ENCODE measurements at places on chromosomes 2 and 18.

- DNase-seq = no peak
Observed at GRCh38 chr2:24332791-24333540, 27.4 kb downstream of the ITSN2 start.

DNA sequence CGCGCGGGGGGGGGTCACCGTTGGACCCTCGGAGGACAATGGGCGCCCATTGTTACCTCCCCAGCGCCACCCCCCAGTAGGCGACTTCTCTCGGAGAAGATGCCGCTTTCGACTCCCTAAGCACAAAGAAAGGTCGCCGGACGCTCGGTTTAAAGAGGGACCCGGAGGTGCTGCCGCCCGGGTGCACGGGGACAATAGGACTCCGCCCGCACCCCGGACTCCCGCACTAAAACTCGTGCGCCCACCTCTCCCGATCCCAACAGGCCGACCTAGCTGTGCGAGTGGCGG is 318 bp upstream of the CDC42EP3 start:
- DNase-seq = peak; percentile 68

GRCh38 chr2:231455222-231455621 is 9.1 kb downstream of the NCL start:
- DNase-seq = peak; percentile 34

DNA sequence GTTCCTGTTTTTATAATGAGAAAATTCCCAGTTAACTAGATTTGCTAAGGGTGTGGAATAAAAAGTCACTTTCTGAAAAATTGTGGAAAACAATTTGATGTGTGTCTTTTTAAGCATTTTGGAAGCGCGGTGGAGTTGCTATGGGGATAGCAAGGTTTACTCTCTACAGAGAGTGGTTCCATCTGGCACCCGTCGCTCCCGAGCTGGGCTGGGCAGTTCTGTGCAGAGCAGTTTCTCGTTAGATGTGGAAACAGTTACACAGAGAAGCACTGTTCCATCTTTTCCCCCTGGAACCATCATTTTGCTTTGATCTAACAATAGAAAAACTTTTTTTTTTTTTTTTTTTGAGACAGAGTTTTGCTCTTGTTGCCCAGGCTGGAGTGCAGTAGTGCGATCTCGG is 17.4 kb downstream of the LDLRAD4 start:
- DNase-seq = peak; percentile 82

DNA sequence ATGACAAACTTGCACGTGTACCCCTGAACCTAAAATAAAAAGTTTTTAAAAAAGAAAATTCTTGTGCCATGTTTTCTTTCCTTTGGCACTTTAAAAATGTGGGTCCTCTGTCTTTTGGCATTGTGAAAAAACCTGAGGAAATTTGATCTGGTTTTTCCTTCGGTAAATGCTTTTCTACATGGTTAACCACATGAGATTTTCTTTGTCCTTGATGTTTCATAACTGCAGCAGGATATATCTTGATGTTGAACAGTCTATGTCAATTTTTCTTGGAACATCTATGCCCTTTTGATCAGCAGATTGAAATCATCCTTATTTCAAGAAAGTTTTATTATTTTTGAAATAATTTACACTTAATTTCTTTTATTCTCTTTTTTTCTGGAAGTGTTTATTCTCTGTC is 109.1 kb downstream of the TMEM17 start:
- no peak for DNase-seq

GRCh38 chr2:236939271-236939670 is 146.4 kb upstream of the COPS8 start:
- DNase-seq = no peak

DNA sequence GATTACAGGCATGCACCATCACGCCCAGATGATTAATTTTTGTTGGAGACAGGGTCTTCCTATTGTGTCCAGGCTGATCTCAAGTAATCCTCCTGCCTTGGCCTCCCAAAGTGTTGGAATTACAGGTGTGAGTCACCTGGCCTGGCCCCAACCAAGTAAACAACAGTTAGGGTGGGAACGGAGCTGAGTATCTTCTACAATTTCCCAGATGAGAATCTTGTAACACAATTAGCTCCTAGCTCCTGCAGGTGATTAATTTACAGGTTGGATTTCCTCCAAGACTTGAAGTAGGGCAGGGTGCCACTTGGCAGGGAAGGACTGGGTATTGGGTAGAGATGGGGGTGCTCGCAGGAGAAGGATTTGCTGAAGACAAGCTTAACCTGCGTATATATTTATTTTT is 17.8 kb downstream of the NLRC4 start:
- DNase-seq = no peak

DNA sequence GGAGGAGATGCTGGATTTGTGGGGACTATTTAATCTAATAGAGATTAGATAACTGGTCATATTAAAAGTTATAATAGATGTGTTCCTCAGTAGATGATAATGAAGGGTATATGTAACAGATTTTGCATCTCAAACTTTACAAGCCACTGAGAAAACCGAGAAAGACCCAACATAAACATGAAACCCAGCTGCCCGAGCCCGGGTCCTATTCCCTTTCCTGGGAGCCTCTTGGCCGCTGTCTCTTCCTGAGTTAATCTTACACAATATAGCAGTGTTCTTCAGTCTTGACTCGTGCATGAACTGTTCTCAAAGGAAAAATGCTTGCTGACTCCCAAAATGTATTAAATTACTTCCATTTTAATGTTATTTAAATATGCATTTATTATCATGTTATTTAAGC is 94.5 kb downstream of the COPS8 start:
- no peak for DNase-seq

- no peak for DNase-seq
Observed at GRCh38 chr2:148578493-148578884, 66.1 kb upstream of the EPC2 start.

DNA sequence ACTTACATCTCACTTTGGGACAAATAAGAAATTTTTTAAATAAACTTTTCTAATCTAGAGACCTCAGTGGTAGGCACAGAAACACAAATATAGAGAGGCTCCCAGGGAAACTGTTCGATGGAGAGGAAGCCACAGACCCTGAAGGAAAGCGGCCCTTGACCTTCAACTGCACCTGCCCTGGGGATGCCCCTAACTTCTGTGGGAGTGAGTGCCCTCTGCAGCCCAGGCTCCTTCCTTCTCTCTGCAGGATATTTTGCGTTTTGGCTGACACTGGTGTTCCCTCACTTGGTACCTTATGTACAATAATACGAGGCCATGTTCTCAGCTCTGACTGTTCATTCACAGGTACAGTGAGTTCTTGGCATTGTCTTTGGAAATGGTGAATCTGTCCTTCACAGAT is 64.8 kb upstream of the MAL start:
- DNase-seq = no peak

GRCh38 chr2:23520256-23520655 is 135.3 kb downstream of the KLHL29 start:
- DNase-seq = no peak

GRCh38 chr2:143503280-143503679 is 374.1 kb downstream of the ARHGAP15 start:
- no peak for DNase-seq

DNA sequence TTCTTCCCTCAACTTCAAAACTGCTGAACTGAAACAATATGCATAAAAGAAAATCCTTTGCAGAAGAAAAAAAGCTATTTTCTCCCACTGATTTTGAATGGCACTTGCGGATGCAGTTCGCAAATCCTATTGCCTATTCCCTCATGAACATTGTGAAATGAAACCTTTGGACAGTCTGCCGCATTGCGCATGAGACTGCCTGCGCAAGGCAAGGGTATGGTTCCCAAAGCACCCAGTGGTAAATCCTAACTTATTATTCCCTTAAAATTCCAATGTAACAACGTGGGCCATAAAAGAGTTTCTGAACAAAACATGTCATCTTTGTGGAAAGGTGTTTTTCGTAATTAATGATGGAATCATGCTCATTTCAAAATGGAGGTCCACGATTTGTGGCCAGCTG is 8.4 kb downstream of the HOXD8 start:
- no peak for DNase-seq

GRCh38 chr18:8732442-8733360 is 27.3 kb downstream of the MTCL1 start:
- DNase-seq = no peak

GRCh38 chr2:118689456-118689855 is 158.0 kb downstream of the EN1 start:
- DNase-seq = no peak

GRCh38 chr18:33699372-33699771 is 121.4 kb downstream of the ASXL3 start:
- no peak for DNase-seq

DNA sequence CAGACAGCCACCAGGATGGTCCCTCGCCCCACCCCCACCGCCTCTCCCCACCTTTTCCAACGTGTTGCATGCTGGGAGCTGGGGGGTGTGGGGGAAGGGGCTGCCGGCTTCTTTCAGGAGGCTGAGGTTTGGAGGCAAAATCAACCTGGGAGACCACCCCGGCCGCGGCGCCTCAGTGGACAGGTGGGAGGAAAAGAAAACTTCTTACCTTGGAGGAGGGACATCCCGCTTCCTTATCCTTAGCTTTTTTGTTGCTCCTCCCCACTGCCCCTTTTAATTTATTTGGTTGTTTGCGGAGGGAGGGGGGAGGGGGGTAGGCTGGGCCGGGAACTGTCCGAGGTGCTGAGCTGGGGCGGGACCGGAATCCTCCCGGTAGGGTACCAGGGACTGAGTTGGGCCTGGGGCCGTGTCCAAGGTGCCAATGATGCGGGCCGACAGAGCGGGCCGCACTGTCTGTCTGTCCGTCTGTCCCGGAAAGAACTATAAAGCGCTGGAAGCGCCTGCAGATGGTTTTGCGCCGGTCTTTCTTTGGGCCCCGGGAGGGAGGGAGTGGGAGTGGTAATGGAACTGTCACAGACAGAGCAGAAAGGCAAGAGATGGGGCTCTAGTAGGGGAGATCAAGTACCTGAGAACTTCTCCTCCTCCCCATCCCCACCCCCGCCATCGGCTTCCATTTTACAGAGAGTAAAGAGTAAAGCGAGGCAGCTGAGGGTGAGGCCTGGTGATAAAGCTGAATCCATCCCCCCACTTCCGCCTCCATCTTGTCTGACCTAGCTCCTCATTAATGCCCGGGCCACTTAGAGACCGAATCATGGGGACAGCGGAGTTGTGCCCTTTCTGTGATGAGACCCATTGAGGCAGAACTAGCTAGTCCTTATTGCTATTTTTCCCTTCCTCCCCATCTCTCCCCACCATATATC is 2.4 kb downstream of the CDK5R2 start:
- no peak for DNase-seq

GRCh38 chr2:237113026-237113795 is 27.5 kb downstream of the COPS8 start:
- no peak for DNase-seq

- DNase-seq = no peak
Observed at GRCh38 chr18:59878644-59879043, 21.2 kb upstream of the PMAIP1 start.

DNA sequence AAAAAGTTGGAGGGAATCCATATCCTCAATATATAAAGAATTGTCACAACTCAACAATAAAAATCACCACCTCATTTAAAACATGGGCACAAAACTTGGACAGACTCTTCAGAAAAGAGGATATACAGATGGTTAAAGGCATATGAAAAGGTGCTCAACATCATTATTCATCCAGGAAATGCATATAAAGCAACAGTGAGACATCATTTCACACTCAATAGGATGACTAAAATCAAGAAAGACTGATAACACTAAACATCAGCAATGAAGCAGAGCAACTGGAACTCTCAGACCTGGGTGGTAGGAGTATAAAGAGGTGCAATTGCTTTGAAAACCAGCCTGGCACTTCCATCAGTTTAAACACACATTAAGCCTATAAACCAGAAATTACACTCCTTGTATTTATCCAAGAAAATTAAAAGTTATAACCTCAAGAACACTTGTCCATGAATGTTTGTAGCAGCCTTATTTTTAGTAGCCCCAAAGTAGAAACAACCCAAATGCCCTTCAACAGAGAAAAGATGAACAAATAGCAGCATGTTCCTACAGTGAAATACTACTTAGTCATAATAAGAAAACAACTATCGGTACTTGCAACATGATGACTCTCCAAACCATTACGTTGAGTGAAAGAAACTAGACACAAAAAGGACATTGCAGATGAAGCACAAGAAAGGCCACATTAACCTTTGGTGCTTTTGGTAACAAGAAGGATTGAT is 79.1 kb upstream of the TANC1 start:
- DNase-seq = no peak

DNA sequence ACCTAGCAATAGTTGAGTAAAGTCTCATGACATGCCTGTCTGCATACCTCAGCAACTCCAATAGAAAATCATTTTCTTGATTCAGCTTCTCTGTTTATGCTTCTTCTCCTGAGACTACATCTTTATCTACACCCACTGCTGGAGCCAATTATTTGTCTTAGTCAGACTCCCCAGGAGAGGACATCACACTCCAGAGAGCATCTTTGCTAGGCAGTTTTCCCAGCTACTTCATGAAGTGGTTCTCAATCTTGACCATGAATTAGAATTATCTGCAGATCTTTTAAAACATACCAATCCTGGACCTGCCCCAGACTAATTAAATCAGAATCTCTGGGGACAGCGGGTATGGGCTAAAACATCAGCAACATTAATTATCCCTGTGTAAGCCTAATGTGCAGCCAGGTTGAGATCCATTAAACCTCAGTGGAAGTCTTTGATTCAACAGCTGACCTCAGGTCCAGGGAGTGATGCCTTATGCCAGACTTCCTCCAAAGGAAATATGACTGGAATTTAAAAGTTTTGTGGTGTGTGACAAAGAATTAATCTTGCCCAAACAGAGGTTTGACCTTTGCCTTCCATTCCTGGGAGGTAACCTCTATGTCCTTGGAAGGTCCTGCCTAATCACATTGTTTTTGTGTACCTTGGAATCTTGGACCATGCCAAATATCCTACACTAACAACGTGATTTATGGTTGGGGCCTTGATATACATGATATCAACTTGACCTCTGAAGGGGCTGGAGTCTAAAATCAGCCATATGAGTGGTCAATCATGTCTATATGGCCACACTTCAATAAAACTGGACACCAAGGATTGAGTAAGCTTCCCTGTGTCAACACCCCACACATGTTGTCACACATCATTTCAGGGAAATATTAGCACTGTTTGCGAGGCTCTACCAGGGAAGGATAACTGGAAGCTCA is 99.3 kb upstream of the DNAJC10 start:
- no peak for DNase-seq

DNA sequence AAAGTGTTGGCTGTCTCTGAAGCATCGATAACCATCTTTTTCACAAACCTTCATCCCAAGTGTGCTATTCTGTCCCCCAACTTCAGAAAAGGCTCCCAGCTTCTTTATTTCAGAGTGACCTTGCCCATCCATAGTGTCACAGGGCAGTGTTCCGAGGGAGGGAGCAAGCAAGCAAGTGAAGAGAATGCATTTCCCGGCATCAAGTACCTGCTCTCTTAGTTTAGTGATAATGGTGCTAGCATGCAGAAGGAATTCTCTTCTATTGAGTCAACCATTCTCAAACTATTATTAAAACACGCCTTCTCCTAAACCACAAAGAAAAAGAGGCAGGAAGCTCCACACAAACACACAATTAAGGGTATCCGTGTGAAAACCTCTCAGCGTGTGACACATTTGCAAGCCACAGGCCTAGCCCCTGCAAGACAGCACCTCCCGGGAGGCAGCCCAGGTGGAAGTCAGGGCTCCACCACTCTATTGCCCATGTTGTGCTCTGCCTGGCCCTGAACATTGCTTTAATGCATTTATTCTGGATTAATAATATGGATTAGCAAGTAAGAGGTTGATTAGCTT is 504.9 kb downstream of the GALR1 start:
- no peak for DNase-seq

- DNase-seq = no peak
Observed at GRCh38 chr2:189002079-189002478, 27.9 kb downstream of the COL3A1 start.
